T-helper 9 cell (primary cell): ENCODE measurements at places on chromosomes 3 and 15.

GRCh38 chr3:16056217-16056616 lies 118.3 kb upstream of the GALNT15 start:
- DNase-seq, result no peak

DNA sequence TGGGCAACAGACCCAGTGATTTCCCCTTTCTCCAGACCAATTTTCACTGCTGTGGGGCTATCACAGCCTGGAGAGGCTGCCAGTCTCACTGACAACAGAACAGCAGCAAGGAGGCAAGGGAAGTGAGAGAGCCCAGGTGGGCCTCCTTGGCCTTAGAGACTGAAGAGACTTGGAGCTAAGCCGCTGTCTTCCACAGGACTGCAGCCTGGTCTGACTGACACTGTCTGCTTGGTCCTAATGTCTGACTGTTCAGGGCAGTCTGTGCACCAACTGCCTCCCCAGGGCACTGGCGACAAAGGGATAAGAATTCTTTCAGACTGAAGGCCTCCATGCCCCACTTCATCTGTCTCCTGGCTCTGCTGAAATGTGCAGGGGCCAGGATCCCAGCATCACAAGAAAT lies 11.5 kb downstream of the POMGNT2 start:
- DNase-seq, result no peak

GRCh38 chr3:168472783-168473182 lies 377.1 kb upstream of the GOLIM4 start:
- no peak for DNase-seq

DNA sequence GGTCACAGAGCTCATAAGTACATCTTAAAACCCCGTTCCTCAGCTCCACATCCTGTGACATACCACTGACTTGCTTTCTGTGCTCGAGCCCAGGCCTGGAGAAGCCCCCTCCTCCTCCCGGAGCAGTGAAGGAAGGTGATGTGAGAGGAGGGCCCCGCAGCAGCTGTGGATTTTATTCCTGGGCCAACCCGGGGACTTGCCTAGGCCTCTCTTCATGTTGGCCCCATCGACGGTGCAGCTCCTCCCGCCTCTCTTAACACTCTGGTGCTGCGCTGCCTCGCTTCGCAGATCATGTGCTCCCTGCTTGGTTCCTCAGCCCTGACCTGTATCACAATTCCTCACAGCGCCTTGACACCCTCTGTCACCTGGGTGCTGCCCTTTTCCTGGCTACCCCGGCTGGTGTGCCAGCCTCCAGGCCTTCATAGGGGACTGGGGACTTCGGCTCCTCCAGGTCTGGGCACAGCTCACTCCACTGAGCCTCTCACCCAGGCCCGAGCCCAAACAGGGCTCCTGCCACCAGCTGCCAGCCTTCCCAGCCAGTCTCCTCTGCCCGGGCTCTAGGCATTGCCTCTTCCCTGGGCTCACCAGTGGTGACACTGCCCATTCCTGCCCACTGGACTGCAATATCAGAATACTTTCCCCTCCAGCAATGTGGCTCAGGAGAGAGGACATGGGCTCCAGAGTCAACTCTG lies 21.5 kb downstream of the MAGEF1 start:
- no peak for DNase-seq

DNA sequence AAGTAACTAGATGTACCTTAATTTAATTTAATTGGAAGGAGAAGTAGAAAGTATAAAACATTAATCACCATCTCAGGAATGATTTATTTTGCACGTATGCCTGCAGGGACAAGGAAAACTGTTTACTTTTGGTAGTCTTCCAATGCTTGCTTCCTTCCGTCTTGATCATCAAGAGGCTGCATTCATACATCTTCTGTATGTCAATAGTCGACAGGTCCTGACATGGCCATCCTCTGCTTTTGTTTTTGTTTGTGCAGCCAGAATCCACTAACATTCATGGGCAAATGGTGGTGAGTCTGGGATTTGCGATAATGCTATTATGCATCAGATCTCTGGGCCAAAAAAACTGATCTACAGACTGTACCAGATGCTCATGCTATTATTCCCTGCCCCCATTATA lies 56.6 kb upstream of the ZPLD1 start:
- no peak for DNase-seq

- no peak for DNase-seq
These were observed 73.2 kb upstream of the CHL1 start for GRCh38 chr3:123341-123740.

GRCh38 chr15:85828874-85829273 lies 34.1 kb upstream of the KLHL25 start:
- DNase-seq, result no peak

- DNase-seq, result no peak
These were observed 121.5 kb downstream of the DNAJB8 start for GRCh38 chr3:128345196-128345595.

- DNase-seq, result no peak
These were observed 983.6 kb upstream of the NR2F2 start for GRCh38 chr15:95346721-95347475.

DNA sequence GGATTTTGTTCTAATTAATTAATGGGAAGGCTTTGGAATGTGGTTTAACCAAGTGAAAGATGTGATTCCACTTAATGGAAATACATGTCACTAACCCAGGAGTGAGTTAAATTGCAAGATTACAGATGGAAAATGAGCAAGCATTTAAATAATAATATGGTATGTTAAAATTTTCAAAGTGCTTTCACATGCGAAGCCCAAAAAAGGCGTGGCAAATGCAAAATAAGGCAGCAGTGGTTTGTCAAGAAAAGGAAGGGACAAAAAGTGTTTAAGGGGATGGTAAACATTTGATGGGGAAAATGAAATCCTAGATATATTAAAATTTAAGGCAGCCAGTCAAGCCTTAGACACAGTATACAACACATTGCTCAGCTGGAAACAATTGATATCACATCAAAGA lies 2.9 kb downstream of the TICRR start:
- DNase-seq, result no peak

DNA sequence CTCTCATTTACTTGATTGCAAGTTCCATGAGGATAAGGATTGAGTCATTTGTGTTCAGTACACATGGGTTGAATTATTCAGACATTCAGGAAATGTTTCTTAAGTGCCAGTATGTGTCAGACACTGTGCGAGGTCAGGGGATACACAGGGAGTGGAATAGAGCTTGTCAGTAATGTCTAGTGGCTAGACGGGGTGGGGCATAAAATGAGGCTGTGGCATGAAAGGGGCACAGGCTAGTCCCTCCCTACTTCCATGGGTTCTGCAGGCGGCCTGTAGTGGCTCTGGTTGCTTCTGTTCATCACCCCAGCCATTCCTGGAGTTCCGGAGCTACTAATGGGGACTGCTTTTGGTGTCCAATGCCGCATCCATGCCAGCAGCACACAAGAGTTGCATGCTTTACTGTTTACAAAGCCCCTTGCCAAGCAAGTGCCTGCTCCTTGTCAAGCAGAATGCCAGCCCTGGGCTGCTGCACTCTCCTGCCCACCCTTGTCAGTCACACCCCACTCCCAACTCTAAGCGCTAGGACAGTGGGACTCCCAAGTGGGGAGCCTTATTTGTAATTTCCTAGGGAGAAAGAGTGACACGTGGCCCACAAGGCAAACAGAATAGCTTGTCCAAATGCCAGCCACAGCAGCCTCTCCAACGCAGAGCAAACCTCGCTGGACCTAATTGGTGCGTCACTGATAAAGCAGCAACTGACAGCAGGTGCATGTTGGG lies 70.8 kb downstream of the RAB11A start:
- DNase-seq, result no peak

GRCh38 chr3:71681224-71681668 lies 44.0 kb downstream of the EIF4E3 start:
- DNase-seq, result no peak
